Nephron progenitor cell (in vitro differentiated cells): ENCODE measurements at places on chromosomes 13 and 19.
A peak's percentile ranks its signal among the peaks of the same experiment; 100 is the strongest.

DNA sequence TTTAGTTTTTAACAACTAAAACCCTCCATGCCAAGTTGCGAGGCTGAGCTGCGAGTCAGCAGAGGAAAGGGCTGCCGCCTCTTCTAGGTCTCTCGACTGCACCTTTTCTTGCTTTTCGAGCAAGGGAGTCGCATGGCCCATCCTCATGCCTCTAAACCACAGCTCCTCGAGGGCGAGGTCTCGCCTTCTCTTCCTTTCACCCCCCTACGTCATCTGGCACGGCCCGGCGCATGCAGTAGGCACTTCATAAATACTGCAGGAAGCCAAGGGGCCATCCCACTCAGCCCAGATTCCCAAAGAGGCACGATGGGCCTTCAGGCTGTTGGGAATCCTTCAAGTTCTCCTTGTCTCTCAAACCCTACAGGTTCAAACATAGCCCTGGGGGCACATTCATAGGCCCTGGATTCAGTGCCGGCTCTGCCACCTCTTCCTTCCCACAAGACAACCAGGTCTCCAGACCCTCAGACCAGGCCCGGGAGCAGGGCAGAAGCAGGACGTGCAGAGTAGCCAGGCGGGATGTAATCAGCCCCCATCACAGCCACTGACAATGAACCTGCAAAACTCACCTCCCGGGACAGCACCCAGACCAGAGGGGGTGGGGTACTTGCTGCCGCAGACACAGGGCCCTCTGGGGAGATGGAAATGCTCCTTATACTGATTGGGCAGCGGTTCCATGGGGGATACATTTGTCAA, 41.7 kb downstream of the GGACT start:
- DNase-seq: no peak

DNA sequence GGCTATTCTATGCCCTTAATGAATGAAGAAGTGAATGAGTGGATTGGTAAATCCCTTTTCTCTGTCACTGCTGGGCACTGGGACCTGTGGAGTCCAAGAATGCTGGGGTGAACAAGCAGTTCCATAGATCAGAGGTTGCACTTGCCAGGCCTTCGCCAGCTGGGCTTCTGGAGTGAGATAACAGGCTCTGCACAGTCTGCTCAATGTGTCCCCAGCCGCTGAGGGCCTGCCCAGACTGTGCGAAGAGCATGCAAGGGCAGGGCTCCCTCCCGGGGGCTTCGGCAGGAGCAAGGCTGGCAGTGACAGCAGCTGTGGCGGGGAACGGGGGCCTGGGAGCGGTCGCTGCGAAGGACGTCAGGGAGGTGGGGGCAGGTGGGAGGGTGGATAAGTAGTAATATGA, 51.3 kb downstream of the ZNF536 start:
- DNase-seq: no peak

DNA sequence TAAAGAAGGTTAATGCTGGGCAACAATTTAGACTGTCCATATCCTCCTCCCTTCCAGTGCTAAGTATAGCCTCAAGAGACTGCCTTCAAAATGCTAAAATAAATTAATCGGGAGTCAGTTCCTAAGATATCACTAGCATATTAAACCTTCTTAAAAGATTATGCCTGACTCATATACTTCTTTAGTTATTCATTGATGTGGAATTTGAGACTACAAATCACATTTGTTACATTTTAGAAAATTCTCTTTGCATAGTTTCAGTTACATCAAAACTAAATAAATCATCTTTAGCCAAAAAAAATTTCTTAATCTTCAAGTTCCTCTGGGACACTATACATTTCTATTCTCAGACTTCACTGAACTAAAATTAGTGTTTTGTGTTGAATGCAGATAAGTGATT, 769.1 kb downstream of the PCDH9 start:
- DNase-seq: no peak

GRCh38 chr19:50537769-50538230, 24.1 kb upstream of the ASPDH start:
- DNase-seq: peak; percentile 94

- DNase-seq: peak; percentile 92
Measured at GRCh38 chr13:114281351-114282040, at the start of gene UPF3A. Gene UPF3A, plus strand, starts transcription at chr13:114281601. Its CDS starts 39 bp downstream, at chr13:114281640.

- DNase-seq: no peak
Measured at GRCh38 chr13:23021906-23022305, 158.9 kb upstream of the SGCG start.

DNA sequence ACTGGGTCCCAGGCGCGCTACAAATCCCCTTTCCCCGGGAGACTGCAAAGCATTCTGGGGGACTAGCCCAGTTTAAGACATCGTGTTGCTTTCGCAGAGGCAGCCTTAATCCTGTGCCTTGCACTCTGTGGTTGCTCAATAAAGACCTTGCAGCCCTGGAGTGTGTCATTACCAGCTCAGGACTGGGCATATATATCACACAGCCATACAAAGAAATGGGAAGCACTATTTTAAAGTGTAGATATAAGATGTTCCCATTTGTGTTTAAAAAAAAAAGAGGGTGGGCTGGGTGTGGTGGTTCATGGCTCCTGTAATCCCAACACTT, 11.1 kb downstream of the NAPA start:
- no peak for DNase-seq

- DNase-seq: no peak
Measured at GRCh38 chr13:40478775-40479174, 187.7 kb downstream of the FOXO1 start.

GRCh38 chr13:22837980-22838647, 342.7 kb upstream of the SGCG start:
- DNase-seq: no peak

DNA sequence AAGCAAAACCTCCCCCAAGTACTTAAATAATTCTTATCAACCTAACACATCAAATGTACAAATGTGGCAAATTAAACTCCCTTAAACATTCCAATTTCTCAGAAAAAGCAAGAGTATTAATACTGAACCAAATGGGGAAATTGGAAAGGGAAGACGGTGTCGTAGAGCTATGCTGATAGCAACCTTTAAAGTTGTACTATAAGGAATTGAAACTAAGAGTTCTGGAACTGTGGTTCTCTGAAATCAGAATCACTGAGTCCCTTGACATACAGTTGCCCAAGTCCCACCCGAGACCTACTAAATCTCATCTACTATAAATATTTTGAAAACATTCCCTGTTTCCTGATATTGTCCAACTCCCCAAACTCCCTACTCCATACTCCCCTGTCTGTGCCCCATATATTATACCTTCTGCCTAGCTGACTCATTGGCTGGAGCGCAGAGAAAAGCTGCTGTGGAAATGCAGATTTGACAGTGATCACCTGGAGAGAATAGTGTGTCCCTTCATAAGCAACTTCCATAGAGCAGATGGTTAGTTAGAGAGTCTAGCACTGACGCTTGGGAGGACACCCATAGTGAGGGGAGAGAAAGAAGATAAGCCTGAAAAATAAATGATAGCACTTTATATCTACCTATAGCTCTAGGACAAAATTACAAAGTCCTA, 51.4 kb upstream of the ITM2B start:
- DNase-seq: no peak

GRCh38 chr19:34788074-34788473, 15.1 kb upstream of the ZNF599 start:
- DNase-seq: no peak

- no peak for DNase-seq
Measured at GRCh38 chr13:32976056-32976805, 40.0 kb upstream of the KL start.

DNA sequence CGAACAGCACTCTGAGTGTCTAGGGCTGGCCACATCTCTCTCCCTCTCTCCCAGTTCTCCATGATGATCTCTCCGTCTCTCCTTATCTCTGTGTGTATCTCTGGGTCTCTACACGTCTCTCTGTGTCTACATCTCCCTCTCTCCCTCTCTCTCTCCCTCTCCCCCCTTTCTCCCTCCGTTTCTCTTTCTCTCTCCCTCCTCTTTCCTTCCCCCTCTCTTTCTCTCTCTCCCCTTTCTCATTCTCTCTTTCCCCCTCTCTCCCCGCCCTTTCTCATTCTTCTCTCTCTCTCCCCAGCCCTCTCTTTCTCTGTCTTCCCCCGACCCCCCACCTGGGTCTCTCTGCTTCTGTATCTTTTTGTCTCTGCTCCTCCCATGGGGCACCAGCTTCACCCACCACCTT, 21.3 kb upstream of the TNFAIP8L1 start:
- DNase-seq: no peak

DNA sequence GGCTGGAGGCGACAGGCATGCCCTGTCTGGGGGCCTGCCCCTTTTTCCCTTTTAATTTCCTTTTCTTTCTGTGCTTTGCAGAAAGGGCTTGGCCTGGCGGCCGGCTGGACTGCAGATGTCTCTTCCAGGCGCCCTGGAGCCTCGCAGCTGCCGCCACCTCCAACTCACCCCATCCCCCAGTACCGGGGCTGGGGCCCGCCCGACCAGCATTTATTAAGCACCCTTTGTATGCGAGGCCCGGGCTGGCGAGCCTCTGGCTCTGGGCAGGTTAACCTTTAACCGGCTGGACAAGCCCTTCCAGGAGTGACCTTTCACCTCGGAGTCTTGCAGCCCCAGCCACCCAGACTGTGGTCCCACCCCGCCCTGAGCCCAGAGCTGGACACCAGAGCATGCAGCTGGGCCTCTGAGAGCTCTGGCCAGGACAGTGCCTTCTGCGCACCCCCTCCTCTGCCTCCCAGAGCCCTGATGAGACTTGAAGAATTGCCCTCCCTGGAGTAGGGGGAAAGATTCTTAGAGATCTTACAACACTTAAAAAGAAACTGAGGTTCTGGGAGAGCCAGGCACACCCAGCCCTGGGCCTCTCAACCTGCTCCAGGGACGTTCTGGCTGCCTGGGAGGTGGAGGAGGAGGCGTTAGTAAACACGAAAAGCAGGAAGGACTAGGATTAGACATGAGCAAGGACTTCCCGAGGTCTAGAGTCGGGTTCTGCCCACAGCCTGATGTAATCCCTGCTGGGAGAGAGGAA, 1.1 kb upstream of the NR2F6 start:
- peak; percentile 49 for DNase-seq

- no peak for DNase-seq
Measured at GRCh38 chr13:100433475-100433874, 155.1 kb downstream of the GGACT start.

DNA sequence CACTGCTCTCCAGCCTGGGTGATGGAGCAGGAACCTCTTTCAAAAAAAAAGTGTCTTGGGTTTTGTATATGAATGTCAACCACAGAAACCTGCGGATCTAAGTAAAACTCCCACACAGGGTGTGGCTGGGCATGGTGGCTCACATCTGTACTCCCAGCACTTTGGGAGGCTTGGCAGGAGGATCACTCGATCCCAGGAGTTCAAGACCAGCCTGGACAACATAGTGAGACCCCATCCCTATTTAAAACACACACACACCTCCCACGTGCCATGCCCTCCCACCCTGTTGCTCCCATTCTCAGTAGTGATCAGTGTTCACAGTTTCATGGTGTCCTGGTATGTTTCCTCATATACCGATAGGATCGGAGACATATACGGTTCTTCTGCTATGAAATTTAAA, 9.2 kb downstream of the TMED1 start:
- no peak for DNase-seq

- DNase-seq: no peak
Measured at GRCh38 chr19:53818756-53819155, 5.4 kb downstream of the NLRP12 start.

- no peak for DNase-seq
Measured at GRCh38 chr13:20772401-20773131, 1.2 kb downstream of the EEF1AKMT1 start.

- no peak for DNase-seq
Measured at GRCh38 chr13:66329988-66330451, 900.1 kb downstream of the PCDH9 start.

DNA sequence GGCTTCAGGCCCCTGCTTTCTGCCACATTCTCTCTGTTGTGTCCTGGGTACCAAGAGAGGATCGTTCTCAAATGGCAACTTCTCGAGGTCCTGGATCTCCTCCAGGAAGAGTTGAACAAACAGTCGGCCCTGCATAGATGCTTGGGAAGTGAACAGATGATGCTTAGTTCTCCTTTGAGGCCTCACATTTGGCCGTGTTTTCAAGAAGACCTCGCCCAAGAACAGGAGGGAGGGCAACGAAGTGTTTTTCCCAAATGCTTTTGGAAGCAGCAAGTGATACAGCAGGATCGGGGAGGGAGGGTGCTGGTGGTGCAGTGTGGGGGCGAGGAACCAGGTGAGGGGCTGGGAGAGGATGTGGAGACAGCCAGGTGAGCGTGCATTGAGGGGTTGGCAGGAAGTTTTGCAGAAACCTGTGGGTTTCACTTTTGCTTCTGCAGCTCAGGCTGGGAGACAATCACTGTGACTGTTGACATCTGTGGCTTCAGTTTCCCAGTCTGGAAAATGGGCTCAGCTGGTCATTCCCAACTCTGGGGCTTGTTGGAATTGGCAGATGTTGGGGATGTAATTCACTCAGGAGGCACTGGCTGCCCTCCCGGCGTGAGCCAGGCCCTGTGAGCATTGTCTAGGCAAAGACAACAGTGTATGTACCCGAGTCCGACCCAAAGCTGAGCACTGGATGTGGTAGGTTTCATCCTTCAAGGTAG, 21.6 kb downstream of the MAST3 start:
- no peak for DNase-seq
